ENCODE measurements at places on chromosomes 13 and 19.
A peak's percentile ranks its signal among the peaks of the same experiment; 100 is the strongest.

DNA sequence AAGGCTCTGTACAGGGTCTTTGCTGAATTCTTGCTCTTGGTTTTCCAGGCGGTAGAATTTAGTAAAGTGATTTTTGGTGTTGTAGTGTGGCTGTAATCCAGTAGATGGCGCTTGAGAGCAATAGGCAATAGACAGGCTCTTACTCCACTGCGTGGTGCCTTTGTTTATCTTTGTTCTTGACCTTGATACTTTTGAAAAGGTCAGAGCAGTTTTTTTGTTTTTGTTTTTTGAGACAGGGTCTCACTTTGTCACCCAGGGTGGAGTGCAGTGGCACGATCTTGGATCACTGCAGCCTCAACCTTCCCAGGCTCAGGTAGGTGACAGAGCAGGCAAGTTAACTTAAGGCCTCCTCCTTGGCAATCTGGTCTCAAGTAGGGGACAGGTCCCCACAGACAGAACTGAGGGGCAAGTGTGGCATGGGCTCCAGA is 12.2 kb upstream of the LILRA5 start:
- peak; percentile 54 for DNase-seq

DNA sequence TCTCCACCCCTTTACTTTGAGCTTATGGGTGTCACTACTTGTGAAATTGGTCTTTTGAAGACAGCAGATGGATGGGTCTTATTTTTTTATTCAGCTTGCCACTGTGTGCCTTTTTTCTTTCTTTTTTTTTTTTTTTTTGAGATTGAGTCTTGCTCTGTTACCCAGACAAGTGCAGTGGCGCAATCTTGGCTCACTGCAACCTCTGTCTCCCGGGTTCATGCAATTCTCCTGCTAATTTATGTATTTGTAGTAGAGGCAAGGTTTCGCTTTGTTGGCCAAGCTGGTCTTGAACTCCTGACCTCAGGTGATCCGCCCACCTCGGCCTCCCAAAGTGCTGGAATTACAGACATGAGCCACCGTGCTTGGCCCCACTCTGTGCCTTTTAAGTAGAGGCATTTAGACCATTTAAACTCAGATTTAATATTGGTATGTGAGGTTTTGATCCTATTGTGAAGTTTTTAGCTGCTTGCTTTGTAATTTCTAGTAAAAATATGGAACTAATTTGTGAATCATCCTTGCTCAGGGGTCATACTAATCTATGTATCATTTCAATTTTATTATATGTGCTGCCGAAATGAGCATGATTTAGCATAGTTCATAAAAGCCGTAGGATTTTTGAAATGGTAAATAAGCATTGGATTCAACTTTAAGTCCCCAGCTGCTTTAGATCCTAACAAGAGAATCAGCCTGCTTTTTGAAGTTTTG is 584.5 kb downstream of the SLITRK1 start:
- DNase-seq, result no peak

GRCh38 chr13:106415971-106416370 is 119.5 kb downstream of the EFNB2 start:
- DNase-seq, result no peak

DNA sequence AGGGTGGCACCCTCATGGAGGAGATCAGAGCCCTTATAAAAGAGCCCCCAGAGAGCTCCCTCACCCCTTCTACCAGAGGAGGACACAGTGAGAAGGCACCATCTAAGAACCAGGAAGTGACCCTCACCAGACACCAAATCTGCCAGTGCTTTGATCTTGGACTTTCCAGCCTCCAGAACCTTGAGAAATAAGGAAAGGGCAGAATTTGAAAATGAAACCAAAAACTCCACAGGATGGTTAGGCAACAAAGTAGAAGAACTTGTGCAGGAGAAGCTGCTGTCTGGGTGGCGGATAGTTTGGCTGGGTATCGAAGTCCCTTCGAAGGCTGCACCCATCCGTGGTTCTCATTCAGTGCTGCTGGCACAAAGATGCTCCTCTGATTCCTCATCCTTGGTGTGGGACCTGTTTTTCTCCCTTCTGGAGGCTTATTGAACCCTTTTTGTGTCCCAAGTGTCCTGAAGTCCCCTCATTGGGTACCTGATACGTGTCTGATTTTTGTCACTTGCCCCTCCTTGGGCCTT is 130.8 kb downstream of the KDM4B start:
- no peak for DNase-seq

DNA sequence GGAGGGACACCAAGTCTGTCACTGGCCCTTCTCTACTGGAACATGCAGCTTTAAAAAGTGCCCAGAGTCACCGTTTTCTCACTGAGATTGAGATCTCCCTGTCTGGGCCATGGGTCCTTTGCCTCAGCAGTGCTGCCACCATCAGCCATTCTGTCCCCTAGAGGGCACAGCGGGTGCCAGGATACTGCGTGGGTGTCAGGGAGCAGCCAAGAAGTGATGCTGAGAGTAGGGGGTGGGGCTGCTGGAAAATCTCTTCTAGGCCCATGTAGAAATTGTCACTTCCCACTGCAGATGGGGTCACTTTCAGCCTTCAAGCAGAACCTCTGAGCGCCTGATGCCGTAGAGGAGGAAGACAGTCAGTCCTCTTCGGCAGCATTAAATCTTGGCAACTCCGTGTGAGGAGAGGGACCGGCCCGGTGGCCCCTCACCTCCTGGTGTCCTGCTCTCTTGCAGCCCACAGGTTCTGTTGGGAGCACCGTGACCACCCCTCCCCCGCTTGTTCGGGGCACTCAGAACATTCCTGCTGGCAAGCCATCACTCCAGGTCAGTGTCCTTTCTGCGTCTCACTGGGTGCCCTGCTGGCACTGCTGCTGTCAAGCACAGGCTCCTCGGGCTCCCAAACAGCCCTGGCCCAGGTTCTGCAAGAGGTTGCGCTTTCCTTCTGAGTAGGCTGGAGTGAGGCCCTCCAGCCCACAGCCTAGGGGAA is 21.4 kb downstream of the TSSK6 start:
- DNase-seq, result no peak

GRCh38 chr19:33430674-33431277 is 57.3 kb downstream of the CEBPG start:
- peak; percentile 77 for DNase-seq

DNA sequence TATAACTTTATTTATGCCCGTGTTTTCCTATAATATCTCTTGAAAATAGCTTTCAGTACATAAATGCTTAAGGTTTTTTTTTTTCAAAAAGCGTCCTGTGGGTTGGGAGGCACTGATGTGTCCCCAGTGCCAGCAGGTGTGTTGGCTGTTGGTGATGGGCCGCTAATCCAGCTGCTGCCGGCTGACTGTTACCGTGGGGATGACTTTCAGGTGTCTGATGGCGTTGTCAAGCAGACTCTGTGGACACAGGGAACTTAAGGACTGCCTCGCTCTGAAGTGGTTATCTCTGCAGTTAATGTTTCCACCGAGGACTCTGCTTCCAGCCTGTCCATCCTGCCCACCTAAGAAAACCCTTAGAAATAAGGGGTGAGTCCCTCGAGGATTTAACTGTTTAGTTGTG is 94.5 kb downstream of the ANKRD10 start:
- no peak for DNase-seq

GRCh38 chr13:109427148-109427547 is 359.2 kb downstream of the IRS2 start:
- no peak for DNase-seq
